ENCODE measurements at places on chromosomes 4 and X.

DNA sequence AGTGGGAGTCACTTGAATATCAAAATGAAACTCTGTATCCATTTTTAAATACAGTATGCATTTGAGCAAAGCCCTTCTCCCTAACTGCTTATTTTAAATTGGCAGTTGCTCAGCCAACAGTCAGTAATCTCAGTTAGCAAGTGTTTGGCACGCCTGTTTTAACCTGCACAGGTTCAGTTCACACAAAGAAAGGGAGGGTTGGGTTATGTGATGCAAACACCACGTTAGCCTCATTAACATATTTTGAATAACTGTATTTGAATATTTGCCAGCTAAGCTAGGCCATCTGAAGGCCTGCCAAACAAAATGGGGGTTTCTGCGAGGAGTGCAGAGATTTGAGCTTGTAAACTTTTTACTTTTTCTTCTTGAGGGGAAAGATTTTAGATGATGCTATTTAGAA lies 19.8 kb downstream of the GAB1 start:
- DNase-seq = no peak

- no peak for DNase-seq
Observed at GRCh38 chrX:47206316-47206715, 12.2 kb upstream of the CDK16 start.

GRCh38 chr4:114383721-114384120 lies 214.9 kb upstream of the UGT8 start:
- DNase-seq = no peak

DNA sequence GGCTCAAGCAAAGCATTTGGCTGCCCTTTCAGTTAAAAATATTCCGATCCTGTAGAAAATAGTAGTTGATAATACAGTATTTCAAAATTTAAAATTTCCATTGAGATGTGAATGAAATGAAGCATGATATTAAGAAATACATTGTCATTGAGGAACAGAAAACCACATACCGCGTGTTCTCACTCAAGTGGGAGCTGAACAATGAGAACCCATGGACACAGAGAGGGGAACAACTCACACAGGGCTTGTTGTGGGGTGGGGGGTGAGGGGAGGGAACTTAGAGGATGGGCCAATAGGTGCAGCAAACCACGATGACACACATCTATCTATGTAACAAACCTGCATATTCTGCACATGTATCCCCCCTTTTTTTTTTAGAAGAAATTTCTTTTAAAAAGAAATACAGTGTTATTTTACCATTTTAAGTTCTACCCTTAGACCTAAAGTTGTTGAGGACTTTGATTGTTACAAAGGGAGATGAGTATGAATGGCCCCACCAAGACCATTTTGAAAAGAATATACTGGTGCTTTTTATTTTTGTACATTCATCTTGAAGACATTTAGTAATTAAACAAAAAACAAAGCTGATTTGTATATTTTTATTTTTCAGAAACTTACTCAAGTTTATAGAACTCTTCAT lies 52.0 kb upstream of the IL13RA1 start:
- no peak for DNase-seq

- DNase-seq = no peak
Observed at GRCh38 chrX:39944416-39944815, 153.3 kb downstream of the BCOR start.

DNA sequence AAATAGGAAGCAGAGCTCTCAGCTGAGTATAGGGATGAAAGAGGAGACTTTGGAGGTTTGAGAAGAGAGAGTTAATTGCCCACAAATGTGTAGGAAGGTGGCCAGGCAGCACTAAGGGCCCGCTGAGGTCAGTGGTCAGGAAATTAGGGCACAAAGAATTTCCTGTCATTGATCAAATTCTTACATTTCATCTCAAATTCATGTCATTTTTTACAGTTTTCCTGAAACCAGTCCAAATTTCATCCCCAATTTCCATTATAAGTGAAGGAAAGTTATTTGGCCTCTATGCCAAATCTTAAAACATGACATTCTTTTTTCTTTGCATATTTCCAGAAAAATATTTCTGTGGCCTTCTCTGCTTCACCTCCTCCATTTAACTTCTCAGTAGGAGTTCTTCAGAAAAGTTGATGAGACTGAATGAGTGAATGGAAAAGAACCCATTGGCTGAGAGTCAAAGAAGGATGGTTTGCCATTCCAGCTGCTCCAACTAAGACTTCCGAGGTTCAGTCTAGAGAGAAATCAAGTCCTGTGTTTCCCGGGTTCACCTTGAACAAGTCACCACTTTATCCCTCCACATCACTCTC lies 68.7 kb upstream of the SPRY1 start:
- no peak for DNase-seq

DNA sequence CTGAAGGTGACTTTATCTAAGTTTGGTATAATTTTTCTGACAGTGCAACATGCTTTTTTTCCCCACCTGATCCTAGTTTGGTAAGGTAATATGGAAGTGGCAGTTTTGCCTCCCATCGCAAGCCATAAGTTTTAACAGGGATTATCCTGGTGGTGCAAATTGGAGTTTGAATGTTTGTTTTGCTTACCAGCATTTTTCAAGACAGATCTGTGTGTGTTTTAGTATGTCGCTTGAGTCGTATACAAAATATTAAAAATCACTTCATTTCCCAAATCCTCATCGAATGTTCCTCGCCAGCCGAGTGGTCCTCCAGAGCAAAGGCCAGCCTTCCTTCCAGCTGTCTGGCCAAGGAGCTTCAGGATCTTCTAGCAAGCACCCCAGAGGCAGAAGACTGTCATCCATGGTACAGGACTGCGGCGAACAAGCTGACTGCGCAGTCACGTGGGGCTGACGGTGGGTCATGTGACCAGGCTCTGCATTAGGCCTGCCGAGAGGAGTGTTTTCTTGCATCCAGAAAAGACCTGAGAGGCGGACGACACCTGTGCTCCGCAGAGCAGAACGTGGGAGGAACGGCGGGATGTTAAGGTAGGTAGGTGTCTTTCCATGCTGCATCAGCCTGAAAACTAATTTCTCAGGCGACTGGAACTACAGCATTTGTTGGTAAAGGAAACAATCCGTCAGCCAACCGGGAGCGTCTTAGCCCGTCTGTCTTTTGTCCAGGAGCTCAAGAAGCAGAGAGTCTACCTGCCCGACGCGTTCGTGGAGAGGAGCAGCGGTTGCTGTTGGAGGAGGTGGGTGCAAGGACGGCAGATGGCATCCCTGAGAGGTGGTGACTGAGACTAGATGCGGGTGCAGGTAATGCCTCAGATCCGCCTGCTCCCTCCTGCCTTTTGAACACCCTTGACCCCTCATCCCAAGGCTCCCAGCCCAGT lies at the start of gene GPRASP3:
Gene GPRASP3, plus strand, starts transcription at position 507 of the 932 bp plus-strand sequence. CDS start 28,253 bp downstream, outside the sequence.
- DNase-seq = peak; percentile 71

GRCh38 chr4:139746431-139747171 lies 81.0 kb downstream of the MGST2 start:
- DNase-seq = no peak

DNA sequence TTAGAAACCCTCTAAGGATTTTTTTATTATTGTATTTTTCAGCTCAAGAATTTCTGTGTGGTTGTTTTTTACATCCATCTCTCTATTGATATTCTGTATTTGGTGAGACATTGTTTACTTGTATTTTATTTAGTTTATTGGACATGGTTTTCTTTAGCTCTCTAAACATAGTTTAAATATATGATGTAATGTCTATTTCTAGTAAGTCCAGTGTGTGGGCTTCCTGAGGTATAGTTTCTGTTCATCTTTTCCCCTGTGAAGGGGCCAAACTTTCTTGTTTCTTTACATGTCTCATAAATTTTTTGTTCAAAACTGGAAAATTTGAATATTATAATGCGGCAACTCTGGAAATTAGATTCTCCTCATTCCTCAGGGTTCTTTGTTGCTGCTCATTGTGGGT lies 28.2 kb upstream of the ATRX start:
- no peak for DNase-seq

DNA sequence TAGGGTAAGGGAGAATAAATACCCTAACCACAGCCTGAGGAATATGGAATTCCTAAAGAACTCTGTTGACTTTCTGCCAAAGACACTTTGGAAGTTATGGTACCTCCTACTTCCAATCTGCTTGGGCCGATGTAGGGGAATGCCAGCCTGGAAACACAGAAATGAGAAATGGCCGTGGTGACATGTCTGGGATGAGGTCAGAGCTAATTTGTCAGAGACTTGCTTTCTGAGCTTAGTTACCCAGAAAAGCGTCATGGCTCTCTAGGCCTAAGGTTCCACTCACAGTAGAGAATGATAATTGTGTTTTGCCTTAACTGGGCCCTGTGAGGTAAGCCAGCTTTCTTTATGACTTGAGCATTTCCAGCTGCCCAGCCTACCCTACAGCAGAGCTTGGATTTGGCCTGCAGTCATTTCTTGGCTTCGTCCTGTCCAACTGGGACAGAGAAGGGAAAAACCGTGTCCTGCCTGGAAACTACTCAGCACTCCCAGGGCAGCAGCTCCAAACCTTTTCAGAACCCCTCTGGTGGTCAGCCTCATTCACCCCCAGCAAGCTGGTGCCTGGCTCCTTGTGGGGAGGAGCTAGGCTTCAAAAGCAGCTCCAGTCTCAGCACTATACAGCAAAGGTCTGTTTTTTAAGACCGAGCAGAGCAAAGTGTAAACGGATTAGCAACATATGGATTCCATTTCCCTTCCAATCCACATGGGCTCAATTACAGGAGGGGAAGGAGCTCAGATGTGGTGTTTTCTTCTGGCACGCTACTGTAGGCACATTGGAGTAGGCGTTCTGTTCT lies 92.3 kb downstream of the RLIM start:
- DNase-seq = no peak

DNA sequence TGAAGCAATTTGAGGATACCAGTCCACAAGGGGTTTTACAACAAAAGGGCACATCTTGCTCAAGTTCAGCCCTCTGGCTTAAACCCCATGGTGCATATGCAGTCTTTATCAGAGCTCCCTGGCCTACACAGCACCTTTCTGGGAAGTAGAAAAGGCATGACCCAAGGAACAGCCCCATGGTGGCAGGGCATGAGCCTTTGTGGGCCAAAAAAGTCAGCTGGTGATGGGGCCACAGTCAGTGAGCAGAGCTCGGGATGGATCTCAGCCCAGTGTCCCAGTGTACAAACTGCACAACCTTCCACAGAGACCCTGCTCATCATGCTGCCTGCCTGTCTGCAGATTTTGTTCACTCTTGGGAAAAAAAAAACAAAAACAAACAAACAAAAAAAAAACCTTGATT lies 22.3 kb upstream of the TMEM165 start:
- no peak for DNase-seq

DNA sequence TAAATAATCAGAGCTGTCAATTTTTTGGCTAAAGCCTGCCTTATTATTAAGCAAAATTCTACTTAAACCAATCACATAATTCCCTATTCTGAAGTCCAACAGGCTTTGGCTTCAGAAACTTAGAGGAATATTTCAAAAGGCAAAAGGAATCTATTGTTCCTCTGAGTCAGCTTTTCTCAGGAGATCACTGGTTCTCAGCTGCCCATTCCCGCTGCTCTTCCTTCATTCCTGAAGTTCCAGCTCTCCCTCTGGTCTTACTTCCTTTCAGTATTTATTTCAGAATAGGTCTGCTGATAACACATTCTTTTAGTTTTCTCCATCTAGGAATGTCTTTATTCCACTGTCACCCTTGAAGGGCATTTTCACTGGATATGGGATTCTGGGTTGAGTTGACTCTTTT lies 133.7 kb downstream of the SOWAHB start:
- no peak for DNase-seq

- DNase-seq = no peak
Observed at GRCh38 chr4:75555294-75556164, at the start of gene ODAPH. Gene ODAPH (plus strand): TSS chr4:75556066. CDS start chr4:75556083, 17 bp downstream.

DNA sequence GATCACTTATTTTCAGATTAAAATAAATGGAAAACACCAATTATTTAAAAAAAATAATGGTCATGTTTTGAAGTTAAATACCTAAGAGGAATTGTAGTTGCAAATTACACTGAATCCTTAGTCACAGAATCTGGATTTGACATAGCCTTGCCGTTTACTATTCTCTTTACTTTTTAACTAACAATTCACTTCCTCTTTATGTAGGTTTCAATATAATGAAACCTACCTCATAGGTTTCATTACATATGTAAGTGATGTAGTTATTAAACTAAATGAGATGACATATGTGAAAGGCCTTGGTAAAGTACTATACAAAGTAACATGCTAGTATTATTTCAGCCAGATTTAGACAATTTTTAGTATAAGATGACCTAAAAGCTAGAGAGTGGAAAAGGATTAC lies 6.5 kb downstream of the SPP1 start:
- no peak for DNase-seq

DNA sequence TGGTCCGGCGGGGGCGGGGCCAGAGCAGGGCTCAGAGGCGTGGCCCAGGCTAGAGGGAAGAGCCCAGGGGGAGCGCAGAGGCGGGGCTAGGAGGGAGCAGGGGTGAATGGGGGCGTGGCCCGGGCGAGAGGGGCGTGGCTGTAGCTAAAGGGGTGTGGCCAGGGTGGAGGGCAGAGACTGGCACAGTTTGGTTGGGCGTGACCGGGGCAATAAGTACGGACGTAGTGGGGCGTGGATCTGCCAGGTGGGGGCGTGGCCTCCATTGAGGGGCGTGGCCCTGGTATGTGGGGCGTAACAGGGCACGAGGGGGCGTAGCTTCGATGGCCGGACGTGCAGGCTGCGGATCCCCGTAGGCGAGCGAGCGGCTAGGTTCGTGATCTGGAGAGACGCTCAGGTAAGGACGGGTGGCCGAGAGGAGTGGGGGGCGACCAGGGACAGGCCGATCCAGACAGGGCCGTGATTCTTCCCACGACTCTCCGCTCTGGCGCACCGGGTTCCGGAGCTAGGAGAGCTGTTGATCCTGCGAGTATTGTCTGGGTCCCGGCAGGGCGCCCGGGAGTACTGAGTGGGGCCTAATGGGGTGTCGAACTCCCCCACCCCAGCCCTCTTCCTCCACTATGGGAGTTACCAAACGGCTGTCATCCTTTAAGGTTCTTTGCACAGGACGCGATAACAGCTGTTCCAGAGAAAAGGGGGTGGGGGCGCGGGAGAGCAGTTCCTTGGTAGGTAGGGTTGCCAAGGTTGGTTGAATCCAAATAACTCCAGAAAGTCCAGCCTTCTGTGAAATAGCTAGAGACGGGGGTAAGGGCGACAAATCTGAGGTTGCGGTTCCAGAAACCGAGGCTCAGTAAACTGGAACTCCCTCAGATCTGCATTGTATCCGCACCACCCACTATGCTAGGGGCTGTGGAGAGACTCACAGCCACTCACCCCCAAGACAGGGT lies at the start of gene CA5B:
Gene CA5B, plus strand, starts transcription at position 312 of the 944 bp plus-strand sequence. CDS start 11,754 bp downstream, outside the sequence.
- peak; percentile 60 for DNase-seq

DNA sequence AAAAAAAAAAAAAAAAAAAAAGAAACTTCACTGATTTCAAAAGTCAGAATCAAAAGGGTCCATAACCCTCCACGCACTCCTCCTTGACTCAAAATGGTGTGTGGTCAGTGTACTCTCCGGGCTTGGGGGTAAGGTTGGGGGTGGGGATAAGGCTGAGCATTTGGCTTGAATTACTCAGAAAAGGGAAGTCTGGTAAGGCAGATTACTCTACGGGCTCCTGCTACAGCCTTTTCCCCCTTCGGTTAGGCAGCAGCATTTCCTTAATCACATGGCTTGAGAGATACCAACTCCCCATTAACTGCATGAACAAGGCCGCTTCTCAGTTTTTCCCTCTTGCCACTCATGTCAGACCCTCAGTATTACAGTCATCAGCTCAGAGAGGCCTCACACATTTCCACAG lies 135.4 kb upstream of the DUSP21 start:
- DNase-seq = no peak

GRCh38 chr4:136768925-136769275 lies 763.4 kb downstream of the PCDH18 start:
- no peak for DNase-seq

All from NCI-H1092 treated with DMSO at 0.1 percent for 48 hours (cell line).